Glomerular endothelial cell (primary cell): ENCODE measurements at places on chromosomes 5 and 9. TPM values are rescaled to one million over a fixed set of nuclear protein-coding genes. Genes with fewer than 3 reads are reported as not detected.

DNA sequence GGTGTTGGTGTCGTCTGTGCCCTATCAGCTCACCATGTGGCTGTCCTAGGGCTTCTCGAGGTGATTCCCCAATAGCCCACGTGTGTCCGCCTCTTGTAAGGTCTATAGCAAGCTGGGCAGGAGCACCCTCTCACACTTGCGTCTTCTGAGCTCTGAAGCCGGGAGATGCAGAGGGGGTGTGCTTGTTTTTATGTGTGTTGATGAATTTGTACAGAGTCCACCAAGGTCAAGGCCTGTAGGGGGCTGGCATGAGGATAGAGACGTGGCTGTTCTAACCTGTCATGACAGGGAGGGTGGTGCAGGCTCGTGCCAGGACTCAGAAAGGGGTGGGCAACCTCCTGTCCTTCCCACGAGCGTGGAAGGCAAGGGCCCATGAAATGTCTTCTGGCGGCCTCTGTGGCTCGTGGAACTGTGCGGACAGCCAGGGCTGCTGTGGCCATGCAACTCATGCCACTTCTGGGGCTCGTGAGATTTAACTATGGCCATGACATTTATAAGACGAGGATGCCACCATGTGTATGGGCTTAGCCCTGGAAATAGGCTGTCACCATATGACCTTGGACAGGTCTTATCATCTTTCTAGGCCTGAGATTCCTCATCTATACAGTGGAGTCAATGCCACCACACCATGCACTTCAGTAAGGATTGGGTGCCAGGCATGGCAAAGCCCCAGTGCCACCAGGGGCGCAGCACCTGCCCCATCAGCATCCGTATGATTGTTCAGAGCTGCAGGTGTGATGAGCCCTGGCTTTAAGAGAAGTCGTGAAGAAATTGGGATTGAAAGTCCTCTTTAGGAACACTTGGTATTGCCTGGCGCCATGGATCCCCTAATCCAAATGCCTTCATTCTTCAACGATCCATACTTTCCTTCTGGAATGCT, 2.3 kb upstream of the OLFM1 start:
- DNase-seq: no peak

DNA sequence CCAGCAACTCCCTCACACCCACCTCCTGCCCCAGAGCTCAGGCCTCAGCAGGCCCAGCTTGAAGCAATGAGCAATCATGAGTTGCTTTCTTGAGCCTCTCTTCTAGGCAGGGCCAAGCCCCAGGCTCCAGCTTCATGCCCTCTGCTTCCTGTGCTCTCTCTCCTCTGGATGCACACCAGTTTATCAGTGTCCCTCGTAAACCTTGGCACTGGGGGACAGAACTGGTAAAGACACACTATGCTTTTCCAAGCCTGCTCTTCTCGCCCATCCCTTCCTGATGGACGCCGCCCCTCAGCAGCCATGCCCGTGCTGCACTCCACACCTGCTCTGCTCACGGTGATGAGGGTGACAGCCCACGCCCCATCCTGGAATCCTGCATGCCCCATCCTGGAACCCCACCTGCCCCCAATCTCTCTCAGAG, 49.4 kb upstream of the ORM1 start:
- DNase-seq: no peak

DNA sequence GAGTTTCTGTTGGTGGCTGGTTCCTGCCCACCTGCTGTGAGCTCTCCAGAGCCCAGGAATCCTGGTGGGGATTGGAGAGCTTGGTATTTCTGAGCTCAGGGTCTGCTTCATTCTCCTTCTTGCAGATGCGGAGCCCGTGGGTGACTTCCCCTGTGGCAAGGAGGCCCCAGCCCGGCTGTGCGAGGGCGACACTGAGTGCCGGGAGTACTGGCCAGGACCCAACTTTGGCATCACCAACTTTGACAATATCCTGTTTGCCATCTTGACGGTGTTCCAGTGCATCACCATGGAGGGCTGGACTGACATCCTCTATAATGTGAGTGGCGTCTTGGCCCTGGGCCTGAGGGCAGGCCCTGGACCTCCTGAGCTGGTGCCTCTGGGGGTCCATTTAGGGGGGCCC, 39.5 kb downstream of the CACNA1B start:
- no peak for DNase-seq

DNA sequence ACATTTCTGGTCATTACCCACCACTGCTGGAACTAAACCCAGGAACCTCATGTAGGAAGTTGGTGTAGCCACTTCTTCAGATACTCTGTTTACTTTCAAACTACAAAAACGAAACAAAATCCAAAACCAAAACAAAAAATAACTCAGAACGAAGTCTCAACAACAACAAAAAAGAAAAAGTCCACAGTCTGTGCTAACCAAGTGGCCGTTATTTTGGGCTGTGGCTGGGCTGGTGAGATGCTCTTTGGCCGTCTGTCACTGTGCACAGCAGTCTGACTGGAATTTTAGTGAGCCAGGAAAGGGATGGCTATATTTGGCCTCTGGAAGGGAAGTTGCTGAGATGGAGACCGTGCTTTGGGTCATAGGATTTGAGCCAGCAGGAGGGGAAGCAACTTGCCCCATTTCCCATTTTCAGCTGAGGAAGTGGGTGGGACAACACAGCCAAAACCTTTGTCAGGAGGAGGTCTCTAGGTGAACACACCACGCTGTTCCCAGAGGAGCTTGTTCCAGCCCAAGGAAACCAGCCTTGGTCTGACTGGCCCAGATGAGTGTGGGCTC, 334.1 kb downstream of the ZSWIM6 start:
- no peak for DNase-seq

DNA sequence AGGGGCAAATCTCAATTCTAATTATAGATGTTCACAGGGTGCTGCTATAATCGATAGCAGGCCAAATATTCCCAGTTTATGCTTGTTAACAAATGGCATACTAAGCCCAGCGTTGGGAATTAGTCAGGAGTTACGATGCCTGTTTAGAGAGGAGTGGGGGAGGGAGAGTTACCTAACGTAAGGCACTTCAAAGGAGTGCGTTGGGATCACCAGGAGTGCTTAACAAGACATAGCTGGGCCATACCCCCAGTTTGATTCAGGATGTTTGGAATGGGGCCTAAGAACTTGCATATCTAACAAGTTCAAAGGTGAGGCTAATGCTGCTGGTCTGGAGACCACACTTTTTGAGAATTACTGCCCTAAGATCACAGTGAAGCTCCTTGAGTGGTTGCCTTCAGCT, 14.5 kb upstream of the SRP19 start:
- no peak for DNase-seq

DNA sequence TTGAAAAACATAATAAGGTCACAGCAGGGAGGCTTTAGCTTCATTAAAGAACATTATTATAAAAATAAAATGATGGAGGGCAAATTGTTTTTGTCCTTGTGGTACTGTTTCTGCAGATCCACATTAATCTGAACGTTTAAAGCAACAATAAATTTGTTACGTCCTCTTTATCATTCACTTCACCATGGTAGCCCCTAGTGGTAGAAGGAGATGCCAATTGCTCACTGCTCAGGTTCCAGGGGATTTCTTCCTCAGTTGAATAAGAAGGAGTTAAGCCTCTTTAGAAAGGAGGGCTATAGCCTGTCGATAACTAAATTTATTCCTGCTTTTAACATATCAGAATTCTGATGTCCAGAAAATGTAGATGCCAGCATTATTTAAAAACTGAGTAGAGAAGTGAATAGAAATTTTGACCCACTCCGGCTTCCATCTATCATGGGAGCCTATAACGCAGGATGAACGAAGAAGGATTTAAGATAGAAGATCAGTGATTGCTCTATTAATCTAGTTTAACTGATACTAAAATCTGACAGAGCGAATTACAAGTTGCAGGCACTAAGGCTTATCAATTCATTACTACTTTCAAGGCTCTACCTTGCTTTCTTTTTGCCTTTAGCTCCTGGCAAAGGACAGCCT, 692.3 kb downstream of the PTPRD start:
- no peak for DNase-seq

- DNase-seq: no peak
Measured at GRCh38 chr5:81418606-81419005, 24.7 kb upstream of the ACOT12 start.

DNA sequence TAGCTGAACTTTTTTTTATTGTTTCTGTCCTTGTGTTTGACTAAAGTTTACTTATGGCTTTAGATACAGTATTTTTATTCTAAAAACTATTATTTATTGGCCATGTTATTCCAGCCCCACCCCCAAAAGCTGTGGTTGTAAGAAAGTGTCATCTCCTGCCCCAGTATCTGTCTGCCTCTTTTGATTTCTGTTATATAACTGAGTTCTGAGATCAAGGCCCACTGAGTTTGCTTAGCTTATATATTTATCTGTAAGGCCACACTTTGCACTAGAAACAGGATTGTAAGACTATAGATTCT, 116.8 kb upstream of the TNFAIP8 start:
- no peak for DNase-seq

DNA sequence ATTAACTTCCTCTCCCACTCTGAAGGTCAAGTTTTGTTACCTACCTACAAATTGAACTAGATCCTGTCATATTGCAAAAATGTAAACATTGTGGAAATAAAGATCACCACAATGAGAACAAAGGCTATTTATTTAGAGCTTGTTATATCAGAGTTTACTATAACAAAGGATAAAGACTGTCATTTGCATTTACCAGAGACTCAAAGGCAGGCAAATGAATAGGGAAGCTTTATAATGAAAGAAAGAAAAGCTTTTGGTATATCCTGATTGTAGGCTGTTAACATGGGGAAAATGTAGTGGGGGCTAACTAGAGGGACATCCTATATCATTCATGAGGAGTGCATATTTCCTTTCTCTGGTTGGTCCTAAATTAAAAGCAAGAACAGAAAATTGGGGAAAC, 403.5 kb upstream of the TYRP1 start:
- DNase-seq: no peak

DNA sequence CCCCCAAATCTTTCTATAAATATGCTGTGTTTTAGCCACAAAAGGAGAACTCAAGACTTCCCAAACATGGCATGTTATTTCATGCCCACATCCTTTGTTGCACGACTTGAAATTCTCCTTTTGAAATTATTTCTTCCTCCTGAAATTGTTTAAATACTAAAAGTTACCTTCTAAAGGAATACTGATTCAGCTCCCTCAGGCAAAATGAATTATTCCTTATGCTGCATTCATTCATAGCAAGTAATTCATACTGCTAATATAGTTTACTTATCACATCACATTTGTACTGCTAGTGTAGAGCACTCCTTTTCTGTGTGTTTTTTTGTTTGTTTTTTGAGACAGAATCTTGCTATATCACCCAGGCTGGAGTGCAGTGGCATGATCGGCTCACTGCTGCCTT, 45.7 kb downstream of the BHMT start:
- DNase-seq: no peak

- DNase-seq: no peak
Measured at GRCh38 chr9:7089406-7090193, 331.8 kb downstream of the KDM4C start.

GRCh38 chr9:21730899-21731298, 71.5 kb upstream of the MTAP start:
- no peak for DNase-seq

- DNase-seq: no peak
Measured at GRCh38 chr5:64666078-64666477, 24.2 kb upstream of the SHISAL2B start.

GRCh38 chr5:96517295-96517694, 84.2 kb upstream of the PCSK1 start:
- no peak for DNase-seq

DNA sequence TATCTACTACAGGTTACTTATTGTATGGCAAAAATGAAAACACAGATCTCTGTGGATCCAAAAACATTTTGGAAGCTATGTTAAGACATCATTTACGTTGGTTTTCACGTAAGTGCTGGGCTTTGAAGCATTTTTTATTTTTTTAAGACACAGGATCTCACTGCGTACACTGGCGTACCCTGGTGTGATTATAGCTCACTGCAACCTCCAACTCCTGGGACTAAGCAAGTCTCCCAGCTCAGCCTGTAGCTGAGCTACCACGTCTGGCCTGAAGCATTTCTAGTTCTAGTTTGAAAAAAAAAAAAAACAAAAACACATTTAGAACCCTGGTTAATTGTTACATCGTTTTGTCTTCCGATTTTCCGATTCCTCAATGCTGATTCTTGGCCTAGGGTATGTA, 131.3 kb downstream of the AOPEP start:
- no peak for DNase-seq

DNA sequence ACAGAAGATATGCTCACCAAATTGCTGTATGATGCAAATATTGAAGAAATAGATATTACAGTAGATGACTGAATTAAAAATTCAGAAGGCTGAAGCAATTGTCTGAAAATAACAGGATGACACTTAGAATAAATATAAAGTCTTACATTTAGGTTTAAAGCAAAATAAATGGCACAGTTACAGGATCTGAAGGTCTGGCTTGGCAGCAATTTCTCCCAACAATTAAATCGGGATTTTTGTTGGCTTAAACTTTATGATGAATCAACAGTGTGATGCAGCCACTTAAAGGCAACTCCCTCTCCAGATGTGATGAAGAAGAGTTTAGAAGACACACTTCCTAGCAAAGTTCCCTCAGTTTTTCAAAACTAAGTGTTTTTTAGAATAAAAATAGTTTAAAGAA, 80.5 kb downstream of the NREP start:
- no peak for DNase-seq

DNA sequence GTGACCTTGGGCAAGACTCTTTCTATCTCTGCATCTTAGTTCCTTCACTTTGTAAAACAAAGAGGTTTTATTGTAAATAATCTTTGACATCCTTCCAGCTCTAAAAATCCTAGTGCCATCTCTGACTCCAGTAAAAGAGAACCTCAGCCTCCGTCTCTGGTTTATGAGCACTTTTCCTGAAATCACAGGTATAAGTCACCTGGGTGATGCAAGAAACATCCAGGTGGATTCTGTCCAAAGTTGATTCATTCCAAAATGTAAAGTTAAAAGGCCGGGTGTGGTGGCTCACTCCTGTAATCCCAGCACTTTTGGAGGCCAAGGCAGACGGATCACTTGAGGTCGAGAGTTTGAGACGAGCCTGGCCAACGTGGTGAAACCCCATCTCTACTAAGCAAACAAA, 21.1 kb upstream of the UBAP2 start:
- no peak for DNase-seq

DNA sequence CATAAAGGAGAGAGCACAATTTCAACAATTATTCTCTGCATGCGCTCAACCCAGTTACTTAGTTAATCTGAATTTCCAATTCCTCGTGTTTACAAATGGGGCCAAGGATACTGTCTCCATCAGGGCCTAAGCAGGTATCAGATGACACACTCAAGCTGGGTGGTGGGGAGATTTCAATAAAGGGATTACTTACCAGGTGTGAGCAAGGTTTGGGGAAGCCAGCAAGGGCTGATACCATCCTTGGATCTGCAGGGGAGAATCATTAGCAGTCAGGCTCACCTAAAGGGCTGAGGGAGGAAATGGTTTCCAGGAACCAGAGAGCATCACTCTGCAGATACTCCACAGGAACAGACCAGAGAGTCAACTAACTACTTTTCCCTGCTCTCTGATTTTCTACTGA, 487.1 kb downstream of the NTRK2 start:
- DNase-seq: no peak

JAKMIP2 gene
- 0.29 and 0.44 TPM in 2 replicates for total RNA-seq

PALM2AKAP2 gene
- total RNA-seq: 3.9 and 5.3 TPM in 2 replicates

ZNF883 gene
- 2.2 and 4.1 TPM in 2 replicates for total RNA-seq

LMNB1 gene
- total RNA-seq: 34.9 and 41.4 TPM in 2 replicates

ARSI gene
- 1.8 and 5.3 TPM in 2 replicates for total RNA-seq

SLC25A2 gene
- 0.76 TPM in 1 of 2 replicates, not detected in the other for total RNA-seq

KIF4B gene
- total RNA-seq: 0.23 and 0.39 TPM in 2 replicates

ZBED3 gene
- total RNA-seq: 7.1 and 12.0 TPM in 2 replicates

GDNF gene
- 0.10 TPM in 1 of 2 replicates, not detected in the other for total RNA-seq

GABRA1 gene
- total RNA-seq: not detected in 2 replicates

S100Z gene
- total RNA-seq: not detected in 2 replicates

DDX4 gene
- not detected in 2 replicates for total RNA-seq

FAM81B gene
- total RNA-seq: 0.47 and 0.97 TPM in 2 replicates

HRH2 gene
- total RNA-seq: 0.06 TPM in 1 of 2 replicates, not detected in the other

SH3TC2 gene
- total RNA-seq: 2.5 and 3.6 TPM in 2 replicates

RALGPS1 gene
- 5.9 and 7.2 TPM in 2 replicates for total RNA-seq
